ENCODE measurements at places on chromosomes 13 and 19.

DNA sequence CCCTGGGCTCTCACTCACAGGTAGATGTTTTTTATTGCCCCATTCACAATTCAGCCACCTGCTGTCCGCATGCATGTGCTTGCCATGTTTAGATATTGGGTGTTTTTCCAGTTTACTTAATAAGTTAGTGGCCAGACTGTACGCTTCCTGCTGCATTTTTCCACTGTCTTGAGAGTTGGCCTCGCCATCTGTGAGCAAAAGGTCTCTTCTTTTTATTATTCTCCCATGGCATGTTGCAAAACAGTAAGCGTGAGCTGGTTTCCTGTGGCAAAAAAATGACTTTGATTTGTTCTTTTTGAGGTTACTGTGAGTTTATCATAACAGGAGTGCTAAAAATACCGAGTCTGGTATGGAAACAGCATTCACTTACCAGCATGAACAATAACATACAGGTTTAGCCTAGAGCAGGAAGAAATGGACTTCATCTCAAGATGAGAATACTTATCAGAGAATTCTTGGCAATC is 46.0 kb downstream of the SAE1 start:
- no peak for DNase-seq

GRCh38 chr13:102536695-102537485 is 59.9 kb upstream of the TPP2 start:
- no peak for DNase-seq

DNA sequence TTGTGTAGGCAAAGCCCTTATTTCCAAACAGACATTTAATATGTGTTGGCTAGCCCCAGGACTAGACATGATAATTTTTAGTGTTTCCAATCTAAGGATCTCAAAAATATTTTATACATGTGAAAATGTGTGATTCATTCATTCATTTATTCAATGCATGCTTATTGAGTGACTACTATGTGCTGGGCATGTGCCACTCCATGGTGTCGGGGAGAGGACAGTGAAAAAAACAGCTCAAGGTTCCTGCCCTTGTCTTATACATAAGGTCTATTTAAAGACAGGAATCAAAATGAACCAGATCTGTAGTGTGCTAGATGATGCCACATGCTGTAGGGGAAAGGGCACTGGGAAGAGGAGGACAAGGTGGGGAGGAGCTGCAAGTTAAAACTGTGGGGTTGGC is 36.5 kb downstream of the GJA3 start:
- no peak for DNase-seq

- DNase-seq: peak; percentile 15
These were observed 11.0 kb upstream of the ZNF492 start for GRCh38 chr19:22622901-22623840.

DNA sequence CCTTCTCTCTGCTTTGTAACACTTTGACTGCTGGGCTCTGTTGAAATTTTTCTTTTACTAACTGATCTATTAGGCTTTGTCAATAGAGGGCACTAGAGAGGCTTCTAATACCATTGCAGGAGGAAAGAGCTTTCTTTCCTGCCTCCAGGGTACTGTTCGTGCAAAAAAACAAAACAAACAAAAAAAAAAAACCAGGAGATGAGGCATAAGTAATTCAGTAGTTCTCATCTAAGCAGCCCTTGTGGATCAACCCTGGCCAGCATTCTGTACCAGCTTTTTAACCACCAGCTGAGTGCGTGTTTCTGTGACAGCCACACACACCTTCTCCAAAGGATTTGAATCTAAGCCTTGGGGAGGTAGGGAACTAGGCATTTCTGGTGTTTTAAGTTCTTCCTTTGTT is 1707.6 kb upstream of the SLC10A2 start:
- no peak for DNase-seq

DNA sequence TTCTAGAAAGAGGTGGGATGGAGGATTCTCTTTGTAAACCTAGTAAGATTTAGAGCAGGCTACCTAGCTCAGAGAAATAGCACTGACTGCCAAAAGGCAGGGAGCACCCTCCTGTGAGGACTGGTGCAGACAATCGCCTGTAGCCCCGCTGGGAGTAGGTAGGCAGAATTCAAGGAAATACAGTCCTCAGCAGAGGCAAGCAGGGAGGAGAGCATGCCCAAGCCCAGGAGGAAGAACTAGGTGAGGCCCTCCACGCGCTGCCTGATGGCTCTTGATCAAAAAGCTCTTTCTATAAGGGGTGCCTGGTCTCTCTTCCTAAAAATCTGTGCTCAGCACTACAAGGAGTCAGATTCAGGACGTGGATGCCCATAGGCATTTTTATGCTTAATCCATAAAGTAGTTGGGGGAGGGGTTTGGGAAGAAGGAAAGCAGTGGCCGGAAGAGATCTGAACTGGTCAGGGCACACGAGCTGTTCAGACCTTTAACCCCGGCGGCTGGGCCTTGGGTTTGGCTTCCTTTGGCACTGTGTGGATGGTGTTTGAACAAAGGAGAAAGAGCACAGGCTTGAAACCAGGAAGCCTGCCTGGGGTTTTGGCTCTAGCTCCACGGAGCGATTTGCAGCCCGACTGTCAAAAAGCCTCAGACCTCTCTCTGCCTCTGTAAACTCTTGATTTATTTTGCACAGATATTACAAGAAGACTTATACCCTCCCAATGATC is 320.6 kb downstream of the FOXO1 start:
- no peak for DNase-seq

GRCh38 chr13:74732736-74733385 is 598.7 kb upstream of the KLF12 start:
- no peak for DNase-seq

DNA sequence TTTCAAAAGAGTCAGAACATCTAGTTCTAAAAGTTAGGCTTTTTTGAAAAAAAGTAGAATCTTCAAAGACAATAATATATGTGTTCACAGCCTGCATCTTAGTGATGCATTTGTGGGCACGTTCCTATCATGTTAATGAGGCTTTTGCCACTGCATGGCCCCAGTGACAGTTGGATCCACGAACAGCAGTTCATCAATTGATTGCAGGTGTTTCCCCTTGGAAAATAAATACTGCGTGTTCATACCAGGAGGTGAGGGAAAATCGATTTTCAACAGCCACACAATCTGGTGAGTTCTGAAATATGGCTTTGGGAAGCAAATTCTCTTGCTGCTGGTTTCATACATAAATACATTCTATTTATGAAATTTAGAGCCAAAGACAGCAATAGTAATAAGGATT is 343.8 kb upstream of the SLC10A2 start:
- DNase-seq: no peak

DNA sequence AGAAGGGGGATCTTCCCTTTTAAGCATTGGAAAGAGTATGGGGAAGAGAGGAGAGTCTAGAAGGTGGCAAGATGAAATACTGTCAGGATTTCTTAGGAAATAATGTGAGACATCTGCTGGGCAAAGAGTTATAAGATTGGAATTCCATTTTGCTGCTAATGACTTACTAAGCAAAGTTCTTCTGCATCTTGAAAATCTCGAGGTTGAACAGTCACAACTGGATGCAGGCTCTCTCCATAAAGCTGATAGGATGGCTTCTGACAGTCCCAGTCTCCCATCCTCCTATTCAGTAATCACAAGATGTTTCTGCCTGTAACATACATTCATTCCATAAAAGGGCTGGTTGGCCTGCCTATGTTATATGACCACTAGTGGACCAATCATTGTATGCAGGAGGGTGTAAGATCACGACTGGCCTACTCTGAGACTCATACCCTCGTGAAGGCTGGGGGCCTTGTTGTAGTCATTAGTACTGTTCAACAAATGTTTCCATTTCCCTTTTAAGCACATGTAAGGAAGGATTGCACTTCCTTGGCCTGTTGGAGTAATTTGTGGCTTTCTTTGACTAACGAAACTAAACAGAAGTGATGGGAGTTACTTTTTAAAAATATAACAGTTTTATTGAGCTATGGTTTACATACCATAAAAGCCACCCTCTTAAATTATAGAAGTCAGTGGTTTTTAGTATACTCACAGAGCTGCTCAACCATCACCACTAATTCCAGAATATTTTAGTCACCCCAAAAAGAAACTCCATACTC is 45.0 kb upstream of the TDRD3 start:
- no peak for DNase-seq
